ENCODE measurements at places on chromosomes 7 and 10. TPM values are rescaled to one million over a fixed set of nuclear protein-coding genes. Genes with fewer than 3 reads are reported as not detected.

Gene TET1
- 1.3 TPM for total RNA-seq

Gene KIAA1549
- total RNA-seq = 3.6 TPM

Gene ADRB1
- 1.1 TPM for total RNA-seq

Gene FOXI2
- not detected for total RNA-seq

Gene SP8
- total RNA-seq = 0.40 TPM

Gene LRRC61
- not detected for total RNA-seq

Gene MYPN
- 0.08 TPM for total RNA-seq

Gene WNT8B
- total RNA-seq = 0.11 TPM

Gene AMPH
- 0.42 TPM for total RNA-seq

Gene MRM2
- total RNA-seq = 48.8 TPM

Gene ACBD7
- 5.7 TPM for total RNA-seq

Gene AEBP1
- total RNA-seq = 46.1 TPM

Gene NAPEPLD
- 4.5 TPM for total RNA-seq

Gene COA1
- 153 TPM for total RNA-seq

Gene CDNF
- 4.4 TPM for total RNA-seq

Gene ECD
- 23.3 TPM for total RNA-seq

Gene TDRD1
- not detected for total RNA-seq

Gene PSMC2
- total RNA-seq = 189 TPM

Gene PCDH15
- 0.68 TPM for total RNA-seq

Gene DNAJC30
- total RNA-seq = 3.1 TPM

Gene NCF1
- not detected for total RNA-seq

Gene SPDYE5
- total RNA-seq = 0.11 TPM

Gene EGFR
- 12.6 TPM for total RNA-seq

Gene RTKN2
- total RNA-seq = 1.9 TPM

Gene GIMAP6
- total RNA-seq = 0.05 TPM

All from A375 (cell line).